ENCODE measurements at places on chromosomes 6 and 20.

GRCh38 chr20:41553142-41553879 lies 64.9 kb downstream of the CHD6 start:
- DNase-seq: no peak

GRCh38 chr6:100445512-100445911 lies 19.2 kb downstream of the SIM1 start:
- no peak for DNase-seq

DNA sequence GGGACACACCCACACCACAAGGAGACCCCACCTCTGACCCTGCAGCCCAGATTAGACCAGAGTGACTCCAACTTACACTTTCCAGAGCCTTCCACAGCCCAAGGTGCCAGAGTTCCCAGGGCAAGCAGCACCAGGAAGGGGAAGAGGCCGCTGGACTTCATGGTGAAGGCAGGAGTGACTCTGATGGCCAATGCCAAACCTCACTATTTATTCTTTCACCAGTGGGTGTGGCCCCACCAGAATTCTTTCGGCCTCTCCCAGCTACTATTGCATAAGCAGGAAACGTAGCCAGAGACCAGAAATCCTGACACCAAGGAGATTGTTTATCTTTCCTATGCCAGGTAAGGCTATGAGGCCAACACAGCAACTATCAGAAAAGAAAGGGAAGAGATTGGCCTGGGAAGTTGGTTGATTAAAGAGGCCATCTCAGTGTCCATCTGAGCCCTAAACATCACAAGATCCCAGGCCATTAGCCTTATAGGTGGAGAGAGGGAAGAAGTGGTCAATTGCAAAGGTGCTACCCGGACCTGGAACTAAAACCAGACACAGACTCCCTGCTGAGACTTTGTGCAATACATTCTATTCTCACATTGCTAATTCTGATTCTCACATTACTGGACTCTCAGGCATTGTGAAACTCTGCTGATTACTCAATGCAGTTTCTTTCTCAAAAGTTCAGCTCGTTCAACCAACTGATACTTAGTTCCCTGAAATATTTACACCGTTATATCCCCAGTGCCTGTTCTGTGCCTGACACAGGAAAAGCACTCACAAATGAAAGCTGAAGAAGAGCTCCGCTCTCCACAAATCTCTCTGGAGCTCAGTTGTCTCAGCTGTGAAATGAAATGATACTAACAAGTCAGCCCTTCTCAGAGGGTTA lies at the start of gene SLPI:
Gene SLPI, minus strand, starts transcription at position 182 of the 880 bp plus-strand sequence. Its CDS starts 21 bp downstream, at position 161.
- DNase-seq: peak; percentile 89

DNA sequence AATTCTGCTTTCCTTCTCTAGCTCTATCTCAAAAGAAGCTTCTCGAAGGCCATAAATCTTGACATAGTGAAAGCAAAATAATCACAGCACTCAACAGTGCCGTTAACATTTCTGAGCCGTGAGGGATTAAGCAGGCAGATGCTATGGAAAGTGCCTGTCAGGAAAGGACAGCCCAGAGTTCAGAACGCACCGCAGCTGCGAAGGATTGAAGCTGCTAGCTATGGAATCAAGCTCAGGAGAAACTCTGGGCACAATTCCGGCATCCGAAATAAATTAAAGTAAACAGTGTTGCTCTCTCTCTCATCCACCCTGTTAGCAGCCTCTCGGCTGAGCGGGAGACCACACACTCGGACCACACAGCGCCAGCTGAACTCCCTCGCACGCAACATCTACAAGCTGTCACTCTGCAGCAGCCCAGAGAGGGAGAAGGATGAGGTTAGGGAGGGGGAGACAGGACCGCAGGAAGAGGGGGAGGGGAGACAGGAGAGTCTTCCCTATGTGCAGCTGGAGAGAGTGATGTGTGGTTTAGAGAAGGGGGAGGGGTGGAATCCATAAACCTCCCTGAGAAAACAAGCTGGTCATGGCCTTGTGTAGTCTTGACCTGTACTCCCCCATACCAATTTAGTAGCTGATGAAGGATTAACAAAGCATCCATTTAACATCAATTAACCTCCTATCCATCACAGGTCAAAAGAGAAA lies 9.0 kb downstream of the EXOC2 start:
- DNase-seq: no peak

DNA sequence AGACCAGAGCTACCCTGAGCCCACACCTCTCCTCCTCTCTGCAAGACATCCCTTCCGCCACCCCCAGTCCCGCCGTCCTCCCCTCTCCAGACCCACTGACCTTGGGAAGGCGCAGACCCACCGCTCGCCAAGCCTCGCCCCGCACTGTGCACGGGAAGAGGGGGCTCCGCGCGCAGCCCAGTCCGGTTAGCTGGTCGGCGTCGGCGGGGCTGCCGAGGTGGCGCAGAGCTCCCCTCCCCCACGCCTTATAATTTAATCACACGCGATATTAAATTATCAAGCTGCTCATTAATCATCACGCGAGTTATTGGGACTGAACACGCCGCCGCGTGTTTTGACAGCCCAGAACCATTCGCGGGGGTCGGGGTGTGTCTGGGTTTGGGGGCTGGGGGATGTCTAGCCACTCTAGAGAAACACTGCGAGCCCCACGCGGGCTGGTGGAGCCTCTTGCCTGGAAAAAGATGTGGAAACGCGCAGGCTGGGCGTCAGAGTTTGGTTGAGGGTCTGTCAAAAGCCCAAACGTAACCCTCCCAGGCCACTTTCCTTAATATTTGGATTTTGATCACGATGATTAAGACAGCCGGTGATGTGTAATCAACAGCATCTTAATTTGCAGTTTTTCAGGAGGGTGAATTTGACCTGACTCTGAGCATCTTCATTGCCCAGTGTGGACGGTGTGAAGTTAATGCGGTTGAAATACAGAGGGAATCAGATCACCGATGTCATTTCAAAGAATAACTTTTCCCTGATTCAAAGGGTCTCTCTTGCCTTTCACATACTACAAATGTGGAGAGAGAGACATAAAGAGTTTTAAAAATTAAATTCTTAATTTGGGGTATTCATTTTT lies at the start of gene LINC00237:
Gene LINC00237, minus strand, starts transcription at position 188 of the 847 bp plus-strand sequence.
- DNase-seq: no peak

GRCh38 chr20:680638-681187 lies 5.1 kb upstream of the SCRT2 start:
- DNase-seq: no peak

DNA sequence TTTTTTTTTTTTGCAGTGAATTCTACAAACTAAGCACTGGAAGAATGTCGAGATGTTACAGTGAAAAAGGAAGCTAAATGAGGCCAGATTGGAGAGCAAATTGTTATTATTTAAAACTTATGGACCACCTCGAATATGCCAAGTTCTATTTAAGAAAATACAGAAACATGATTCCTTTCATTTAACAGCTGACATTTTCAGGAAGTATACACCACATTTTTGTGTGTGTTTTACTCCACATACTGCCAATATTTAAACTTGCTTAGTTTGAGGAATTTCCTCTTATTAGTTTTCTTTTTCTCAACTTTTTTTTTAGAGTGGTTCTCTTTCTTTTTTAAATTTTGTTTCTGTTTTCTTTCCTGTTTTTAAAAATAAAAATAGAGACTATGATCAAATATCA lies 37.0 kb upstream of the GCLC start:
- no peak for DNase-seq

- DNase-seq: no peak
Measured at GRCh38 chr20:4713401-4713800, 8.3 kb upstream of the PRND start.

DNA sequence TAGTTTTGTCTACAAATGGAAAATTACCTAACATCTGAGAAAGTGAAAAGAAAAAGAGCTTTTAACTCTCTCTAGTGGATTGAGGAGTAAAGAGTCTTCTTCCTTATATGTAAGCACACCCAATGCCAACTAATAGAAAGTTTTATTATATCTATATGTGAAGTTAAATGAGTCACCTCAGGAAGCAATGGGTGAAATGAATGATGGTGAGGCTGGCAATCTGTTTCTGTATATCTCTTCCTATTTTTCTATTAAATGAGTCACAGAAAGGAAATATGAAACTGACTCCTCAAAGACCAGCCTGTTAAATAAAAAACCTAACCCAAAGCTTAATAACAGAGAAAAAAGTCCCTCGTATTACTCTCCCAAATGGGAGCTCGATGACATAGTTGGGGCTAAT lies 71.3 kb downstream of the OTOR start:
- DNase-seq: no peak

GRCh38 chr6:128538763-128539162 lies 18.4 kb upstream of the PTPRK start:
- DNase-seq: no peak

DNA sequence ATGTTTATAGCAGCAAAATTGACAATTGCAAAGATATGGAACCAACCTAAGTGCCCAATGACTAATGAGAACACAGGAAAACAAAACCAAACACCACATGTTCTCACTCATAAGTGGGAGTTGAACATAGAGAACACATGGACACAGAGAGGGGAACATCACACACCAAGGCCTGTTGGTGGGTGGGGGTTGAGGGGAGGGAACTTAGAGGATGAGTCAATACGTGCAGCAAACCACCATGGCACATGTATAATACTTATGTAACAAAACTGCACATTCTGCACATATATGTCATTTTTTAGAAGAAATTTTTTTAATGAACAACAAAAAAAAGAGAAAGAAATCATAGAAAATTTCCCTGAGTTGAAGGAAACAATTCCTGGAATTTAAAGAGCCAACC lies 3.9 kb downstream of the EPM2A start:
- no peak for DNase-seq

DNA sequence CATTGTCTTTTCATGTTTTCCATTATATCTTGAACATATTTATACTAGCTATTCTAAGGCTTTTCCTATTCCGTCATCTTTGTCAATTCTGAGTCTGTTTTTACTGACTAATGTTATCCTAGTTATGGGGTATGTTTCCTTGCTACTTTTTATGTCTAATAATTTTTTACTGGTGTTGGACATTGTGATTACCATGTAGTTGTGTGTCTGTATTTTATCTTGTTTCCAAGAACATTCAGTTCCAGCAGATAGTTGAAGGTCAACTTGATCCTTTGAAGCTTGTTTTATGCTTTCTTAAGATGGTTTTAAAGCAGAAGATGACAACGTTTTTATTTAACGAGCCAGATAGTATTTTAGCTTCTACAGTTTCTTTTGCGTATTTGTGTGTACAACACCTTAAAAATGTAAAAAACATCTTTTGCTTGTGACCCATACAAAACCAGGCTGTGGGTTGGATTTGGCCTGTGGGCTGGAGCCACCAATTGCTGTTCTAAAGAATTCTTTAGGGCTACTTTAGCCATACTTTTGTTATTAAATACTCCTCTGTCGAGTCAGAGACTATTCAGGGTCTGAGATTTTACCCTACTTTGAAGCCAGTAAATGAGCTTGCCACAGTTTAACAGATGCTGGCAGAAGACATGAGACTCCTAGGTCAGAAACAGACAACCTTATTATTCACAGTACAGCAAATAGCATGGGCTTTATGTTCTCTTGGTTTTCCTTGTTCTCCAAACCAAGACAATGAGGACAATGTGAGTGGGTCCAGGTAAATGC lies 38.7 kb upstream of the REV3L start:
- no peak for DNase-seq

DNA sequence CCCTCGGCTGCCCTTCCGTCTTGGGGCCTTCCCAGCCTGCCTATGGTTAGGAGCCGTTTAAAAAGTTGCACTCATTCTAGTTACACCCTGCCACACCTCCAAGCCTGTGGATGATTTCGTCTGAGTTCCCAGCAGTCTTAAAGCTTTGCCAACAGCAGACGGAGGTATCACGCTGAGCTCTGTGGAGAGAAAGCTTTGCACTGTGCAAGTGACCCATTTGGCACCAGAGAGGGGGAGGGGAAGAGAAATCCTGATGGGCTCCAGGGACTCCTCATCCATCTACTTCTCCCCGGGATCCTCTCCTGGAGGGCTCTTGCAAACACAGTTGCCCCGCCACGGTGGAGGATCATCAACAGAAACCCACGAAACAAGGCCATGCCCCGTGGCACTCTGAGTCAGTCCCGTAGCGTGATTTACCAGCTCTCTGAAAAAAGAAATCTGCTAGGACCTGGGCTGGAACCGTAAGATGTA lies 98.8 kb upstream of the CITED2 start:
- DNase-seq: no peak

DNA sequence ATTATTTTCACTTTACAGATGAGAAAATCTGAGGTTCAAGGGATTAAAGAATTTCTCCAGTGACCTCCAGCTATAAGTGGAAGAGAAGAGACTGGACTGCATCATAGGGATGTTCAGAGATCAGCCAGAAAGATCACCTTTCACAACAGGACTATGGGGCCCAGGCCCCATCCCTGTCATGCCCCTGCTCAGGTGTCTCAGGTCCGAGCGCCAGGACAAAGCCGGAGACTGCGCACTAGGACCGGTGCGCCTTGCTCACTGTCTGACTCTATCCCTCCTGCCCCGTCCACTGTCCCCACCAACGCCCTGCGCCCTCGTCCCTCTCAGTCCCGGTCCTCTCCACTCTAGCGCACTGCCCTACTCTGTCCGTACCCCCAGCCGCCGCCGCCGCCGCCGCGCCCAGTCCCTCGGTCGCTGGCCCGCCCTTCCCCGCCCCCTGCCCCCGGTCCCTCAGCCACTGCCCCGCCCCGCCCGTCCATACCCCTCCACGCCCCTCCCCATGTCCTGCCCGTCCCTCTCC lies 521 bp upstream of the RAD21L1 start:
- no peak for DNase-seq

DNA sequence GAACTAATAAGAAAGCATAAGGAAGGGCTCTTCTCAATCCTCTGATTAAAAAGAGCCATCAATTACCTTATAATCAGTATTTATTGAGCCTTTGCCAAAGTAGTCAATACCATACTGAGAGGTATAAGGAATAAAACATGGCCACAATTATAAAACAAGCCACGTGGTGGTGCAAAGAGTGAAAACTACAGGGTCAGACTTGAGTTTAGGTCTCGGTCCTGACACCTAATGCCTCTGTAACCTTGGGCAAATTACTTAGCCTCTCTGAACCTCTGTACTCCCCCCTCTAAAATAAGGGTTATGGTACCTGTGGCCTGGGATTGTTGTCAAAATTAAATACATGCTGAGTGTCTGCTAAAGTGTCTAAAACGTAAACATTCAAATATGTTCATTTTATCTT lies 11.8 kb downstream of the TRIM10 start:
- DNase-seq: no peak

DNA sequence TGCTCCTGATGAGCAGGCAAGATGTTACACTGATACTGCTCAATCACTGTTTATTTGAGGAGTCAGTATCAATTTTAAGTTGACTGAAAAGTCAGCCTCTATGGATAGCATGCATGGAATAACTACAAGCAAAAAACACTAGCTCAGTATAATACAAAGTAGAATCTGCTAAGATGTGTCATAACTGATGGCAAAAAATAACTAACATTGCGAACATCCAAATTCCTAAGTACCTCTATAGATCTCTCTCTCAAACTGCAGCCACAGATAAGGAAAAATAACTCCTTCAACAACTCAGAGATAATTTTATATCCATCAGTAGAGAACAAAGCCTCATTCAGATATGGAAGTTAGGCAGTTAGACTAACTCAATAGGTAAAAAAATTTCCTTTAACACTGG lies 16.3 kb downstream of the HDAC2 start:
- no peak for DNase-seq

DNA sequence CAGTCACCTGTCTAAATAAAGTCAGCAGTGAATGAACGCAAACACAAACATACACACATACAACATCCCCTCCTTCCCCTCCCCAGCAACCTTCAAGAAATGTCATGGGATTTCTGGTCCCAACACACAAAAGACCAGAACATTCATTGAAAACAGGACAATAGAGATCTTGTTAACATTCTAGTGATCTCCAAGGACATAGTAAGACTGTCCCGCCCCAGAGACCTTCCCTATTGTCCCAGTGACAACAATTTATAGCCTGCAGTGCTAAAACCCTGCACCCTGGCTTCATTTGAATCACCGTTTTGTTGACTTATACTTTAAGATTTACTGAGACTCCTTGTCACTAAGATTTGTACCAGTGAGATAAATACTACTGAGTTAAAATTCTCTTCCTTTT lies 143.9 kb upstream of the NOX3 start:
- DNase-seq: no peak
